Retina (tissue), 1 donor: ENCODE measurements at places on chromosomes 1 and 21.
A peak's percentile ranks its signal among the peaks of the same experiment; 100 is the strongest.

DNA sequence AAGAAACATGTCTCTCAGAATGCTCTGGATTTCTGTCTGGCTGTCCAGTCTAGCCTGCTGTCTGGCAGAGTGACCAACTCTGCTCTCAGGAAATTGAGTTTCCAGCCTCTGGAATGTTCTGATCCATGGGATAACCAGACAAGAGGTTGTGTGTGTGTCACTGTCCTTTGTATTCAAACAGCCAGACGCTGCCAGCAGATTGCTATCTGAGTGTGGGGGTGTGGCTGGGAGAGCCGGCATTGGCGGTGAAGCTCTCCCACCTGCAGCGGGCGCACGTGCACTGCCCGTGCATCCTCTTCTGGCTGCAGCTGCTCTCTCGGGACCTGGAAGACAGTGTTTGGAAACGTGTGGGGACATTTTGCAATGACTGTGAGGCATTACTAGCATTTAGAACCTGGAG, 26.1 kb downstream of the PKP1 start:
- peak; percentile 79 for DNase-seq

DNA sequence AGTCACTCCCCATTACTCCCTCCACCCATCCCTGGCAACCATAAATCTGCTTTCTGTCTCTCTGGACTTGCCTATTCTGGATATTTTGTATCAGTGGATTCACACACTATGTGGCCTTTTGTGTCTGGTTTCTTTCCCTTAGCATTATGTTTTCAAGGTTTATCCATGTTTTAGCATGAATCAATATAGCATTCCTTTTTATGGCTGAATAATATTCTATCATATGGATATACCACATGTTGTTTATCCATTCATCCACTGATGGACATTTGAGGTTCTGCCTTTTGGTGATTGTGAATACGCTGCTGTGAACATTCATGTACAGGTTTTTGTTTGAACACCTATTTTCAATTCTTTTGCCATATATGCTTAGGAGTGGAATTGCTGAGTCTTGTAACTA, 140.4 kb downstream of the ZMYM4 start:
- no peak for DNase-seq

- DNase-seq: no peak
Observed at GRCh38 chr1:23704834-23705495, 13.4 kb downstream of the RPL11 start.

DNA sequence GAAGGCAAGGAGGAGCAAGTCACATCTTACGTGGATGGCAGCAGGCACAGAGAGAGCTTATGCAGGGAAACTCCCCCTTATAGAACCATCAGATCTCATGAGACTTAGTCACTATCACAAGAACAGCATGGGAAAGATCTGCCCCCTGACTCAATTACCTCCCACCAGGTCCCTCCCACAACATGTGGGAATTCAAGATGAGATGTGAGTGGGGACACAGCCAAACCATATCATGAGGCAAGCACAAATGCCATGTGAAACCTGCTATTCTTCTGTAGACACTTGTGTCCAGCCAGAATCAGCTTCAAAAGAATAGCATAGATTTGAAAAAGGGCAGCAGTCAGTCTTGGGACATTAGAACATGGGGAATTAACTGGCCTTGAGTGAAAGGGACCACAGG, 32.2 kb upstream of the UBE2U start:
- no peak for DNase-seq

GRCh38 chr1:234559152-234559901, 50.7 kb downstream of the IRF2BP2 start:
- no peak for DNase-seq

DNA sequence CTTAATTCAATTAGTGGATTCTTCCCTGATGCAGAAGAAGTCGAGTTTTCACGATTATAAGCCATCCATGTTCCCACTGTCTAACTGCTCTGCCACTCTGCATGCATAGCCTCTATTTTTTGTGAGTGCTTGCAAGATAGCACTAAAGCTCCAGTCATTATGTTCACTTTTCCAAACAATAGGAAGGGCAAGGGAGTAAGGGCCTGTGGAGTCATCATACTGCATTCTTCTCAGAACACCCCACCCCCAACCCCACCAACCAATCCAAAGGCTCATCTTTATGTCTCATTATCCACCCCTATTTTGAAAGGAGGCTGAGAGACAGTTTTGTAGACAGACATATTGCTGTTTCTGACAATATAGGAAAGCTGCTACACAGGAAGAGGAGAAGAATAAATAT, 471.7 kb upstream of the ADGRL2 start:
- no peak for DNase-seq
